ENCODE measurements at places on chromosomes 2 and 18.

DNA sequence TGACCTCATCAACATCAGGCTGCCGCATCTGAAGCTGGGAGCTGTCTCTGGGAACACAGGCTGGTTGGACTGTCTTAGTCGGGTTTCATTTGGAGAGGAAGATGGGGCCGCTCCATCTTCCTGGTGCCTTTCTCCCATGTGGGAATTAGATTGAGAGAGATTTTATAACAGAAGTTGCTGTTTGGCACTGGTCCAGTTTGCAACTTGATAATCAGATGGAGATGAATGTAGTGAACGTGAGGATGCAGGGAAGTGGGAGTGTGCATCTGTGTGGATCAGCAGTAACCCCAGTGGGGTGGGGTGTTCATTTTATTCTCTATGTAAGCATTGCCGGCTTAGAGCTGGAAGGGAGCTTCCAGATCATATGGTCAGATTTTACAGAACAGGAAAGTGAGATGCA lies 250.9 kb downstream of the DCDC2C start:
- DNase-seq, result no peak

- DNase-seq, result no peak
Observed at GRCh38 chr2:56624181-56624580, 440.4 kb downstream of the CCDC85A start.

GRCh38 chr2:7270011-7270431 lies 352.8 kb downstream of the RNF144A start:
- DNase-seq, result no peak

DNA sequence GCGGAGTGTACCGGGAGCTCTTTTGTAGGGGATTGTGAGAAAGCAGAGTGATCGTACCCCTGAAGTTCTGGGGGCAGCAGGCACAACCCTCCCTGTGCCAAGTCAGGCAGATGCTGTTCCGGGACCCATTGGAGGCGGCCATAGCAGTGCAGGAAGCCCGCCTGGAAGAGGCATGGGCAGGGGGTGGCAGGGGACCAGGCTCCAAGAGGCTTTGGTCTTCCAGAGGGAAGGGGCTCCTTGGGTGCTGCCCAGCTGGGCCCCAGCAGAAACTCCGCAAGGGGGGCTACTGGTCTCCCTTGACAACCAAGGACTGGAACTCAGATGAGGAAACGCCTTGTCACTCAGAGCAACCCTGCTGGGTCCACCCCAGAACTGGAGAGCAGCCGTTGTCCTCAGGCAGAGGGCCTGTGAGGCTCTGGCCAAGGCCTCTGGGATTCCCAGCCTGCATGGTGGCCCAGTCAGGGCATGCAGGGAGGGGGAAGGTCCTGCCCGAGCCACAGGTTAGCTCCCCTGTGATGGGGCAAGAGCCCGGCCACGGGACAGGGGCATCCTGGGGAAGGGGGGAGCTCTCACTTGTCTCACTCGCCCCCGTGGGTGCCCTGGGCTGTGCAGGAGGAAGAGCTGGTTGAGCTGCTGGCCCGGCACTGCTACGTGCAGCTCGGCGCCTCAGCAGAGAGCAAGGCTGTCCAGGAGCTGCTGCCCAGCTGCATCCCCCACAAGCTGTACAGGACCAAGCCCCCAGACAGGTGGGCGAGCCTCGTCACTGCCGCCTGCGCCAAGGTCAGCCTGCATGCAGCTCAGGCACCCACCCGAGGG lies 21.0 kb upstream of the GPR17 start:
- no peak for DNase-seq

DNA sequence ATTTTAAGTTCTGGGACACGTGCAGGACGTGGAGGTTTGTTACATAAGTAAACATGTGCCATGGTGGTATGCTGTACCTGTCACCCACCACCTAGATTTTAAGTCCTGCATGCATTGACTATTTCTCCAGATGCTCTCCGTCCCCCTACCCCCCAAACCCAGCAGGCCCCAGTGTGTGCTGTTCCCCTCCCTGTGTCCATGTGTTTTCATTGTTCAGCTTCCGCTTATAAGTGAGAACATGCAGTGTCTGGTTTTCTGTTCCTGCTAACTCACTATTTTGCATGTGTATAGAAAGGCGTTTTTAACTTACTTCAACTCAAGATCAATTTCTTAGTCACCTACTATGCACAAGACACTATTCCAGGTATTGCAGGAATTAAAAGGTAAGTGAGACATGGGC lies 128.0 kb downstream of the PLCL1 start:
- no peak for DNase-seq

Data from activated CD4-positive, CD25-positive, alpha-beta regulatory T cell (primary cell).